Mammary epithelial cell (primary cell): ENCODE measurements at places on chromosomes 5 and 9. TPM values are rescaled to one million over a fixed set of nuclear protein-coding genes. Genes with fewer than 3 reads are reported as not detected.

DNA sequence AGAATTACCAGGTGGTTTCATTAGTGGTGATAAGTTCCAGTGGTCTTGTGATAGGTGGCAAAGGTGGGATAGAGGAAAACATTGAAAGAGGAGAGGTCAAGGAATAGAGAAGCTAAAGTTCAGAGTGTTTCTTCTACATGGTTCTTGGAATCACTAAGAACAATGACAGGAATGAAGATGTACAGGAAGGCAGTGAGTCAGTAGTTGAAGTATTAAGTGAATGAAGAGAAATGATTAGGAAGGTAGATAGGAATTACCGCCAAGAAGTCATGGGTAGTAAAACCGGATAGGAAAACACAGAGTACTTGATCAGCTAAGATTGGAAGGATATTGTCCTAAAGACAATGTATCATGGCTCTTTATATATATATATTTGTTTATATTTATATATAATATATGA lies 37.9 kb upstream of the RASA1 start:
- DNase-seq, result peak; percentile 69

DNA sequence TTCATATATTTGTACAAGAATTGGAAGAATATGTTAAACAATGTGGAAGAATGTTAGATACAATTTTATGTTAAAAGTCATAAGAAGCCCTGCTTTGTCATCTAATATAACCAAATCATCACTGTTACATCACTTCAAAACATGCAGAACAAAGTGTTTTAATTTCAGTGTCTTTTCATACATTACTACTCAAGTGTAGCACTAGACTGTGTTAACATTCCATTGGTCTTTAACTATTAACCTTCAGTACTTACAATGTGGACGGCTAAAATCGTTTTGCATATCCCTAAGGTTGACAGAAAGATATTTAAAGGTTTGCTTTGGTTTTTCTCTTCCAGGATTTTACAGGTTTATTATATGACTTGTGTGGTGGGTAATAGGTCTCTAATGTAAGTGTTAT lies 50.9 kb downstream of the VCAN start:
- no peak for DNase-seq

DNA sequence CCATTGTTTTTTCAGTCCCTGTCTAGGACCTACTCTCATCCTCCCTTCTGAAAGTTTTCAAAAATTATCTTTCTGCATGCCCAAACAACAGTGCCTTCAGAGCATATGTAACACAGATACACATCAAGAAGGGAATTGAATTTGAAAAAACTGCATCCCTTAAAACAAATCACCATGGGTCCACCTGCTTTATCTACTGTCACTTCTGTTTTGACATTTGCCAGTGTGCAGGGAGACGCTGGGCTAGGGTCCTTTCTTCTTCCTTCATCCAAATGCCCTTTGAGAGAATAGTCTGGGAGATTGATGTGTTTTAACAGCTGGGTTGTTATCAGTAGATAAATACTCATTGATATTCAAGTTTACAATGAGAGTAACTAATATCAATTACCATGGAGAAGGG lies 1630.1 kb downstream of the MAT2B start:
- no peak for DNase-seq

GRCh38 chr9:134192311-134192950 lies 28.1 kb upstream of the RNU6ATAC start:
- DNase-seq, result no peak

DNA sequence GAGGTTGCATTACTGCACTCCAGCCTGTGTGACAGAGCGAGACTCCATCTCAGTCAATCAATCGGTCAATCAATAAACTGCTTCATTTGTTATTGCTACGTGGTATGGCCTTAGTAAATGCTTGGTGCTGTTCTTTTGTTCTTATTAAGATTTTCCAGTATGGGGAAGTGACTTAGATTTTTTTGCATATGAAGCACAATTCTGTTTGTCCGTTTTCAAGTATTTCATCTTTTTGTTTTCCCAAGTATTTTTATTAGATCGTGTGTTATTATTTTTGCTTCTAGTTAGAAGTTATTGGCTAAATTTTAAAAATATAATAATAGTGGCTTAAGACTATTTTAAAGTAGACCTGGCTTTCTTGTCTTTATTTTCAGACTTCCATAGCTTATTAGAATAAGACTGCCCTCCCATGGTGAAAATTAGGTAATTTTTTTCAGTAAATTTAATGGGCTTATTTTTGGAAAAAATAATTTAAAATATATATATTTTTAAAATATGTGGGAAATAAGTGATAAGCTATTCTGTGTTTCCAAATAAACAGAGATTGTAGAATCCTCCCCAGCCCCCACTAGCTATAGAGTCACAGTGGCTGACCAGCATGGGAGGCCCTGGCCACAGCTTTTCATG lies 14.7 kb upstream of the OMD start:
- DNase-seq, result no peak

GRCh38 chr5:129631961-129632360 lies 115.9 kb upstream of the MINAR2 start:
- DNase-seq, result no peak

GRCh38 chr5:159002171-159002570 lies 97.5 kb downstream of the EBF1 start:
- DNase-seq, result no peak

DNA sequence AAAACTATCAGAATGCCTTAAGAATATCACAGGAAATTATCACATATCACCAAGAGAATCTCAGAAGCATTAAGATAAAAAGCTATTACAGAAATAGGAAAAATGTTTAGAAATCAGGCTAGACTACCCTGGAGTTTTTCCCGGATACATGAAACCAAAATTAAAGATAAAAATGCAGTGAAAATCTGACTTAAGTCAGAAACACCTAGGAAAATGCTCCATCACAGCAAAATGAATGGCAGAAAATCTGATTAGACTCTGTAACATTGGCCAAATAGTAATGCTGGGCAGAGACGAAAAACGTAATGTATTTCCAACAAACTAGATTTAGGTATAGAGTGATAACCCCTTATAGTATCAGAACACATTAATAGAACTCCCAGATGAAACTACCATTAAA lies 1626.7 kb upstream of the C9orf72 start:
- DNase-seq, result no peak

DNA sequence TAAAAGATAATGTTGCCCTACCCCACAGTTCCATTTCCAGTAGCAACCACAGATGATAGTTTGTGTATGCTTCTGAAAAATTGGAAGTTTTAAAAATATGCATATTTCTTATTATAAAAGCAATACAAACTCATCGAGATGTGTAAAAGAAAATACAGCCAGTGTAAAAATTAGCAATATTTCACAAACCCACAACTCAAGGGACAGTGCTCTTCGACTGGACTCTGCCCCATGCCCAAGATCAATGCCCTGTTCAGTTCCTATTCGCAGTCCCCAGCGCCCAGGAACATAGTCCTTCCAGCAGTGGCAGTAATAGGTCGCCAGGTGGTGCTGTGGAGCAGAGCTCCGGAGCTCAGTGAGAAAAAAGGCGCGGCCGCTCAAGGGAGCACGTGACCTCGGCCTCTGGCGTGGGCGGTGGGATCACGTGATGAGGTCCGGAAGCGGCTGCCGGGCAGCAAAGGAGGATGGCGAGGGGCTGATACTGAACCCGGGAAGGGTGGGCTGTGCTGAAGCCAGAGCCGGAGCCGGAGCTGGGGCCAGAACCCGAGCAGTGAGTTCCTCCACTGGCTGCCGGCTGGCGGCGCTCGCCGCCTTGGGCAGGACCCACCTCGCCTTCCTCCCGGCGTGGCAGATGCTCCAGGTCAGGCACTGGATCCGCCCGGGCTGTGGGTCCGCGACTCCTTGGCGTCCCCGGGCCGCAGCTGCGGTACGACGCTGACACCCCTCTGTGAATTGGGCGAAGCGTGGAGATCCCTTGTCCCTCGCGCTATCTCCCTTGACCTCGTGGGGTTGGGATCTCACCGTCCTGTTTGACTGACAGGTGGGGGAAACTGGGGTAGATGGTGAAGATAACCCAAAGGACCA lies at the start of gene SLC36A1:
Gene SLC36A1, plus strand, starts transcription at position 430 of the 864 bp plus-strand sequence. CDS start 11,190 bp downstream, outside the sequence.
- peak; percentile 83 for DNase-seq

DNA sequence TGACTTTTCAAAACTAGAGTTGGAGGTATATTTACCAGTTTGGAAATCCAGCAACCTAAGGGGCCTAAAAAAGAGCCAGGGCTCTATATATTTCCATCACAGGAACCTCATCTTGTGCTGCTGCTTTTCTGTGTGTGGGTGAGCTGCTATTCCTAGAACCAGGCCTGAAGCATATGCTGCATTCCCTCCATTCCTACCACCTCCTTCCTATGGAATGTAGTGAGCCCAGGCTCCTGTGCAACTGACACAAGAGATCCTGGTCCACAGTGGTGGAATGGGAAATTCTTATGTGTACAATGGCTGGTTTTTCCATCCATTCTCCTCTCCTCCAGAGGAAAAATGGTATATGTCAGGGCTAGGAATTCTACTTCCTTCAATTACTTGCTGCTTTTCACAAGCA lies 39.1 kb downstream of the SPEF2 start:
- DNase-seq, result no peak

GRCh38 chr5:148790545-148791333 lies 35.7 kb upstream of the ADRB2 start:
- peak; percentile 97 for DNase-seq

DNA sequence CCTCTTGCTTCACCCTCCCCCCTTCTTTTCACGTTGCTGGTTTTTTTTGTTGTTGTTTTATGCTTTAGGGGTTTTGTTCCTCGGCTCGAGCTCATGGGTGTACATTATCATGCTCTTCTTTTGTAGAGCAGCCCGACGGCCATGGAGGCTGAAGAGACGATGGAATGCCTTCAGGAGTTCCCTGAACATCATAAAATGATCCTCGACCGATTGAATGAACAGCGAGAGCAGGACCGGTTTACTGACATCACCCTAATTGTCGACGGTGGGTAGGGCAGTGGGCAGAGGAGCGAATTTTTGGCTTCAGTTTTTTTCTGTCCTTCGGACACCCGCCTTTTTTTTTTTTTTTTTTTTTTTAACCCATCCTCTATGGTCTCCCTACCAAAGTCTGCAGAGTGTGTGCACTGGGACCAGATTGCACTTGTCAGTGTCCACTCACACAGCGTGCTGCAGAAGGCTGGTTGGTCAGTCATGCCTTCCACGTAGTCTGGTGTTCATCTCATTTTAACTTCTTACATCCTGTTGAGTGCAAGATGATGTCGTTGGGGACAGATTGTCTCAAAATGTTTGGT lies 1.3 kb downstream of the ZNF131 start:
- DNase-seq, result peak; percentile 48

DNA sequence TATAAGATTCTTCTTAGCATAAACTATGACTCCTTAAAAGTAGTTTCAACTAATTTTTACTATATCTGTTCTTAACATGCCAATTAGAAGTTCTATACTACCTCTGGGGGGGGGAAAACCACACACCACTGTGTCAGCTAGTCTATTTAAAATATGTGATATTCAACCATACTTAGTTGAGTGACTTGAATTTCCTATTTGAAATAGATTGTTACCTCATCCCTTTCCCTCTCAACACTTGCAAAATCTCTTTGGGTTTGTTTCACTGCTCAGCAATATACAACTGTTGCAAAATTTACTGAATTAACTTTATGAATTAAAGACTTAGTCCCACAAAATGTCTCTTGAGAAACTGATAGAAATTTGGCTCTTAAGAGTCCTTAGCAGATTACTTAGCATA lies 151.1 kb upstream of the POU5F2 start:
- no peak for DNase-seq

DNA sequence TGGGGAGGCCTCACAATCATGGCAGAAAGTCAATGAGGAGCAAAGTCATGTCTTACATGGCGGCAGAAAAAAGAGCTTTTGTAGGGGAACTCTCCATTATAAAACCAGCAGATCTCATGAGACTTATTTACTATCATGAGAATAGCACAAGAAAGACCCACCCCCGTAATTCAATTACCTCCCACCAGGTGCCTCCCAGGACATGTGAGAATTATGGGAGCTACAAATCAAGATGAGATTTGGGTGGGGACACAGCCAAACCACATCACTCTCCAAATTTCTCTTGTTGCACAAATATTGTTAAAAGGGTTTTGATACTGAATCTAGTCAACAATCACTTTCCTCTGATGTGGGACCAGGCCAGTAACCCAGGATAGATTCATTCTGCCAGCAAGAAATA lies 1176.1 kb downstream of the CDH9 start:
- DNase-seq, result no peak

DNA sequence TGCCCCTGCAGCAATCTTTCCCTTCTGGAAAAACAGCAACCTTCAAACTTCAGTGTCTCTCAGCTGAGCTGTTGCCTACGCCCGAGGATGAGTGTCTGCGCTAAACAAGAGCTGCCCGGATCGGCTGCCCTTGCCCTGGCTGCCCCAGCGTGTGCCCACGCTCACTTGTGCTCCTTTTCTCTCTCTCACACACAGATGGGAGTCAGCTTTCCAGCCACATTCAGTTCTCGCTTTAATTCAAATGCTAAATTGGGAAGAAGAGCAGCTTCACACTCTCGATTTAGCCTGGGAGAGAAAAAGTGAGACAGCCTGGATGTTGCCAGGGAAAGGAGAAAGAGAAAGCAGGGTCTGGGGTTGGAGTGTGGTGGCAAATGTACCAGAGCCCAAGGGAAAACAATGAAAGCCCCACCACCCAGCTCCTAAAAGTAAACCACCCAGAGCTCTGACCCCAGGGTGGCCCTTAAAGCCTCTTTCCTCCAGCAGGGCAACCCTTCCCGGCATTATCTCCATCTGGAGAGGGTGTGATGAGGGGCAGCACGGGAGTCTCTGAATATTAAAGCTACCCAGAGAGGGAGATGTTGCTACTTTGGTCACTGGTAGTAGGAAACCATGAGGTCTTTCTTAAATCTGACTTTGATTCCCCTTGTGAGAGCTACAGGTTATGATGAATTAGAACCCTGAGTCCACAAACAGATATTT lies 9.9 kb upstream of the EGR1 start:
- no peak for DNase-seq

DNA sequence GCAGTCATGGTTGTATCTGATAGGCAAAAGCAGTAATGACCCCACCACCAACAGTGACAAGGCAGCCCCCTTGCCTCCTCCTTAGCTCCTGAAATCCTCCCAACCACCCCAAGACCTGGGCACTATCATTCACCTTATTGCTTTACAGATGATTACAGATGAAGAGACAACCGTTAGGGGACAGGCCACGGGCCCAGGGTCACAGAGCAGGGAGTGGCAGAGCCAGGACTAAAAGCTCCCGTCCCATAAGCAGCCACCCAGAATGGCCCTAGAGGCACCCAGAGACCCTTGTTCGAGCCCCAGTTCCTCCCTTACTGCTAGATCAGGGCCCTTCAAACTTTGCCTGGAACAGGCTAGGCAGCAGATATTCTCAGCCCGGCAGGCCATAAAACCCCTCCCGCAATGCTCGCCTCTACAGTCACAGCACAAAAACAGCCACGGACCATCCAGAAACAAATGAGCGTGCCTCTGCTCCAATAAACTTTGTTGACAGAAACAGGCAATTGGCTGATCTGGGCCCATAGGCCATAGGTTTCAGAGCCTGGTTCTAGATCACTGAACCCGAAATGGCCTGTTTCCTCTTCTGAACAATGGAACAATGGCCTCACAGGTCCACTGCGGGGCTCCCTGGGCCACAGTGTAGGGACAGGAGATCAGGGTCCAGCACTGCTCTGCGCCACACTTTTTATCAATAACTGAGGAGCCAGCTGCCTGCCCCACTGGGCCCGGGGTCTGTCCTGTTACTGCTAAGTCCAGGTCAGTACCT lies 67.0 kb downstream of the LRSAM1 start:
- no peak for DNase-seq

Gene TNFSF8
- not detected for polyA plus RNA-seq

Gene LCP2
- not detected for polyA plus RNA-seq

Gene CCL19
- not detected for polyA plus RNA-seq

Gene PCDHB10
- 0.34 TPM for polyA plus RNA-seq

Gene LCNL1
- not detected for polyA plus RNA-seq

Gene MEIKIN
- not detected for polyA plus RNA-seq

Gene TLX3
- polyA plus RNA-seq, result not detected

Gene DNM1
- polyA plus RNA-seq, result 0.50 TPM

Gene PTGS1
- 21.7 TPM for polyA plus RNA-seq

Gene PCDHA12
- 0.03 TPM for polyA plus RNA-seq

Gene ZDHHC11B
- polyA plus RNA-seq, result 0.10 TPM
